Hippocampal formation (tissue), 2 donors: ENCODE measurements at places on chromosomes 3 and 15.

- no peak for DNase-seq
These were observed 9.4 kb upstream of the SMCO1 start for GRCh38 chr3:196524527-196524926.

DNA sequence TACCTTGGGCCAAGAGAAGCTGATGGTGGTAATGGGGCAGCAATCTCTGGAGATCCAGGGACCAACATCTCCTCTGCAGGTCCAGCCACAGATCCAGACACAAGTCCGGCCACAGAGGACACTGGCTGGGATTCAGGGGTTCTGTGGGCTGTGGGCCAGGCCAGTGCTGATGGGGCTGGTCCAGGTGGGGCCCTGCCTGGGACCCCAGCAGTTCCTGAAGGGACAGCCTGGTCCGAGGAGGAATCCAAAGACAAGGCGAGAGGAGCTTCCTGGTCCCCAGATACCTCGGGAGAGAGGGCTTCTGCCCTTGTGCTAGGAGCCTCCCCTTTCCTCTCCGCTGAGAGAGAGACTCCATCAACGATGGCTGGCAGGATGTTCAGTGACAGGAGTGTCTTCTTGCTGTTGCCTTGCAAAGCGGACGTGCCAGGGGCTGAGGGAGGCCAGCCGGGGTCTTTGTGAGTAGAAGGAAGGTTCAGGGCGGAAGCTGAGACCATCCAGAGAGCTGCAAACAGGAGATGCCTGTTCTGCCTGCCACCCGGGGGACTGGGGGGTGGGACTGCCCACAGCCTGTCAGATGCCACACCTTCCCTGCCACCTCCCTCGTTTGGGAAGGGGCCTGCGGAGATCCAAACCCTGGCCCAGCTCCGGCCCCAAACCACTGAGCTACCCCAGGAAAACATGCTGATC, 24.5 kb upstream of the GOLGA6C start:
- no peak for DNase-seq

DNA sequence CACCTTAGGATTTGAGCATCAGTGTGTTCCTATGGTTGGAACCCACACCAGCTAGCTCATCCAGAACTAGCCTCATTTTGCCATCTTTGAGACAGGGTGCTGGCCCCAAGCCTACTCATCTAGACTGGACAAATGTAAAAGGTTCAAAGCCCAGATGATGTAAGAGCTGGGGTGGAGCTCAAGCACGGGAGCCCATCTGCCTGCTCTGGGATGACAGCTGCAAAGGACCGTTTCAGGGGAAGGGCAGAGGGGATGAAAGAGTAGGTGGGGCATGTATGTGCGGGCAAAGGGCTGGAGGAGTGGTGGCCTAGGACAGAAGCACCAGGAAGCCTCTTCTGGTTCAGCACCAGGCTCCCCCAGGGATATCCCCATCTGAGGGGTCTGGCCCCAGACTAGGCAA, 15.8 kb downstream of the CLK3 start:
- DNase-seq, result no peak

GRCh38 chr3:146454796-146455195, 14.6 kb downstream of the PLSCR2 start:
- DNase-seq, result no peak

GRCh38 chr3:55946574-55947160, 459.6 kb upstream of the WNT5A start:
- DNase-seq, result no peak

- no peak for DNase-seq
These were observed 54.0 kb downstream of the OTOL1 start for GRCh38 chr3:161550491-161551195.

GRCh38 chr3:43874290-43874689, 183.6 kb downstream of the ABHD5 start:
- DNase-seq, result no peak

DNA sequence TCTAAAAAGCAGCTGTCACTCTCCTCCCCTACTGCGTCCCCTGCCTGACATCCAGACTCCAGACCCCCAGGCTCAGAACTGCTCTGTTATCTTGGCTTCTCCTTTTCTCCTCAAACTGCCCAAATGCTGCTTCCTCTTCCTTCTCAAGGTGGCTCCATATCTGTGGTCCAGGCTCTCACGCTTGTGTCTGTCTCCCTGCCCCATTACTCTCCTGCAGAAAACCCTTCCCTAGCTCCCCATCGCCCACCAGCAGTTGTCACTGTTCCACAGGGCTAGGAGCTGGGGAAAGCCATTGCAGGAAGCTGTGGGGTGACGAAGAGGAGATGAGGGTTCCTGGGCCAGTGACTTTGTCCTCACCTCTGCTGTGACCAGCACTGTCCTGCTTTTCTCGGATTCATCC, 30.7 kb upstream of the CGNL1 start:
- no peak for DNase-seq

- DNase-seq, result no peak
These were observed 39.8 kb downstream of the PRICKLE2 start for GRCh38 chr3:64185436-64185835.

GRCh38 chr15:89363770-89364169, 29.1 kb upstream of the POLG start:
- DNase-seq, result no peak

GRCh38 chr3:50202353-50203112, 2.5 kb upstream of the SLC38A3 start:
- DNase-seq, result no peak

DNA sequence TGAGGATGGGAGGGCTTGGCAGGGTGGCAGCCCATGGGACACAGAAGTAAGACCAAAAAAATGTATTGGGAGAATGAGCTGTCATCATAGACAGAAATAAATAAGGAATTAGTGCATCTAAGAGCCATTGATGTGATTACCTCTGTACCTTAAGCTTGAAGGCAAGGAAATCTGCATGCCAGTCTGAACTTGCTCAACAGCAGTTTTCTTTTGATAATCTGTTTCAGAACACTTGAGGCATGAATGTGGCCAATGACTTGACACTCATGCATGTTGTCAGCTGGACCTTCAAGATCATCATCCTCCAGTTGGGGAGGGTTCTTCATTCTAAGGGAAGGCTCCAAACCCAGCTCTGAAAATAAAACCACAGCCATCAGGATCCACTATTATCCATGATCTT, 148.5 kb downstream of the DCLK3 start:
- no peak for DNase-seq

- DNase-seq, result no peak
These were observed 25.4 kb upstream of the EDEM1 start for GRCh38 chr3:5162102-5162501.

DNA sequence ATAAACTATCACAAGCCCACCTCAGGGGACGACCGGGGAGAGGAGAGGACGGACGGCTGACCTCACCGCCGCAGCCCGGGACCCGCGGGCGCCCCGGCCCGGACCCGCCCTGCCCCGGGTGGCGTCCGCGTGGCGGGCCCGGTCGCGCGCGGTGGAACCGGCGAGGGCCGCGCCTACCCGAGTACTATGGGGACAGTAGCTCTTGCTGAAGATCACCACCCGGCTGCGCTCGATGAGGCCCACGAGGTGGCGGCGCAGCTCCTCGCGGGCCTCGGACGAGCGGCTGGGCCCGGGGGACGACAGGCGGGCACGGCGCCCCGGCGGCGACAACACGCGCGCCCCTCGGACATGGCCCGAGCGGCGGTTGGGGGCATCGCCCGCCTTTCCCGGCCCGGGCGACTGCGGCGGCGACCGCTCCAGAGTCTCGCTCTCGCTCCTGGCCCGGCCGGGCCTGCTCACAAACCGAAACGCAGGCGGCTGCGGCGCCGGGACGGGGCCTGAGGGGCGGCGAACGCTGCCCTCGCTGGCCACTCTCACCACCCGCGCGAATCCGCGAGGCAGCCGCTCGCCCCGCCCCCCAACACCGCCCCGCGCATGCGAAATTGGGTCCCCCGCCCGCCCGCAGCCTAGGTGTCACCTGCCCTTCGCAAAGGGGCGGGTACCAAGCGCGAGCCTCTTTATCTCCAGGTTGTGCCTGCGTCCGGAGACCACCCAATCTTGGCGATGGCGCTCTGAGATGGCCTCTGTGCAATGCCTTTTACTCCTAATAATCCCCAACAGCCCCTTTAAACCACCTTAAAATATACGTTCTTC, at the start of gene TXNRD3:
Gene TXNRD3, minus strand, starts transcription at position 554 of the 813 bp plus-strand sequence.
- DNase-seq, result peak; percentile 76

GRCh38 chr3:63067999-63068645, 192.9 kb upstream of the CADPS start:
- no peak for DNase-seq

GRCh38 chr3:185934767-185935464, 2.9 kb downstream of the TRA2B start:
- no peak for DNase-seq

- DNase-seq, result no peak
These were observed 304.9 kb upstream of the ADAMTS9 start for GRCh38 chr3:64992530-64993285.

- DNase-seq, result no peak
These were observed 20.5 kb downstream of the CYP8B1 start for GRCh38 chr3:42855219-42855546.

- DNase-seq, result no peak
These were observed 16.5 kb downstream of the TBC1D23 start for GRCh38 chr3:100277255-100277800.

- no peak for DNase-seq
These were observed 415.1 kb upstream of the NECTIN3 start for GRCh38 chr3:110656394-110657025.

- DNase-seq, result no peak
These were observed 279.6 kb upstream of the ROBO2 start for GRCh38 chr3:76760336-76760735.

- no peak for DNase-seq
These were observed 553 bp upstream of the TNNC1 start for GRCh38 chr3:52454250-52454937.

- no peak for DNase-seq
These were observed 51.2 kb downstream of the CFAP20DC start for GRCh38 chr3:58998476-58999117.

GRCh38 chr3:184635774-184636173, 74.2 kb downstream of the EPHB3 start:
- no peak for DNase-seq

- DNase-seq, result no peak
These were observed 101.5 kb downstream of the MYRIP start for GRCh38 chr3:39910826-39911464.

DNA sequence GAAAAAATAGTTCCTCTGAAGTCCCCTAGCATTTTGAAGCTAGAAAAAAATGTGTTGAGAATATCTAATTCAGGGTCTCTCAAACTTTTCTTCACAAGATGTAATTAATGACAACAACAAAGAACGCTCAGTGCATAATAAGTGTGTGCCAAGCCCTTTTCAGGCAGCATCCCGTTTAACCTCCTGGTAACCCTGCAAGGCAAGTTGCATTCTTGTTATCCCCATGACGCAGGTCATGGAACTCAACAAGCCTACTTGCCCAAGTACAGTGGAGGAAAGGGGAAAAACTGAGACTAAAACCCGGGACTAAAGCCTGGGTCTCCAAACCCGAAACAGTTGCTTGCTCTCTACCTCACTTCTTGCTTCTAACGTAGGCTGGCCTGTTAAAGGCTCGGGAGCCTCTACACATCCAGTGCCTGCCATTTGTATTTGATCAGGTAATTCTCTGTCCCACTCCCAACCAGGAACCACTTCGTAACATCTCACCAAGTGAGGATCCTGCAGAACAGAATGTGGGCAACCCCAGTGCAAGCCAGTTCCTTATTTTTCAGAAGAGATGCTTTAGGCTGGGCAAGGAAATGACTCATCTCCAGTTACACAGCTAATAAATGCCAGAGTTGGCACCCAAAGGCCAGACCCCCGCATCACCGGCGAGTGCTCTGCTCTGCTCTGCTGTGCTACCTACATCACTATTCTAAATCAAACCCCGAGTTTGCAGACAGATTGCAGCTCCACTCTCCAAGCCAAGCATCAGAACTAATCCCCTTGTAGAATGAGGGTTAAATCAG, 28.3 kb downstream of the LMCD1 start:
- peak; percentile 4 for DNase-seq

DNA sequence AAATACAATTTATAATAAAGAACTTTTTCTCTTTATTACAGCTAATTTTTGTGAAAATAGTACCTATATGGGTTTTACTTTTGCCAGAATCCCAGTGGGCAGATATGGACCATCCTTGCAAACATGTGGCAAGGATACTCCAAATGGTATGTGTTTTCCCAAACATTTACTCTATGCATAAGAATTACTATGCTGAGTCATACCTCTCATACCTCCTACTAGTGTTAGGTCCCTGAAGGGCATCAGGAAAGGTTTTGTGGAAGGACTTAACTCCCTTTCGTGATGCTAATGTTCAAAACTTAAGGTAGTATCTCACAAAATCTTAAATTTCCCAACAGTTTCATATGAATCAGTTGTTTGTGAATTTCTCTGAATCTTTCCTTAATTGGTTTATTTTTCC, 21.3 kb downstream of the ADGRG7 start:
- DNase-seq, result no peak

GRCh38 chr3:138036572-138036971, 26.6 kb downstream of the CLDN18 start:
- no peak for DNase-seq

- DNase-seq, result no peak
These were observed 58.9 kb upstream of the ULK4 start for GRCh38 chr3:42020684-42021307.

DNA sequence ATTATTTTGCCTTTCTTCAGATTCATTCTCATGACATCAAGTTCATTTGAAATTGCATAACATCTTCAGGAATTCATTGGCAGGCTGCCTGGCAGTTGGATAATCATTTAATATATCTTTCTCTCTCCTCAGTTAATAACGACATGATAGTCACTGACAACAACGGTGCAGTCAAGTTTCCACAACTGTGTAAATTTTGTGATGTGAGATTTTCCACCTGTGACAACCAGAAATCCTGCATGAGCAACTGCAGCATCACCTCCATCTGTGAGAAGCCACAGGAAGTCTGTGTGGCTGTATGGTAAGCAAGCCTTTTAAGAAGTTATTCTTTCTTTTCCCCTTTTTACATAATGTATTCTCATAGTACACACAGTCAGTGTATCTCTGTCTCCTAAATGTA, 38.2 kb downstream of the TGFBR2 start:
- DNase-seq, result no peak

DNA sequence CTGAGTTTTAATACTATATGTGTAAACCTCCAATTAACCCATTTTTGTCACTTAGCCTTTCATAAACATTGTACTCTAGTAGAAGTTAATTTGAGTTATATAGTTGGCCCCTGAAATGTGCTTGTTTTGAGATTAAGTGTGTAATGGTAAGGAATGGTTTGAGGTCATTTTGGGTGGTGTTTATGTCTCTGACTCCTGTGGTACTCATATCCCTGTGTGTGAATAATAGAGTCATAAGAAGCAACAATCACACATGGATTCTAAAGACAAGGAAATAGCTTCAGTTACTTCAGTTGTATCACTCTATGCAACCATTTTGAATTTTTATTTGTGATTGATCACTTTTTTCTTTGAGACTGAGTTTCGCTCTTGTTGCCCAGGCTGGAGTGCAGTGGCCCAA, 408.5 kb downstream of the MFSD1 start:
- DNase-seq, result no peak

DNA sequence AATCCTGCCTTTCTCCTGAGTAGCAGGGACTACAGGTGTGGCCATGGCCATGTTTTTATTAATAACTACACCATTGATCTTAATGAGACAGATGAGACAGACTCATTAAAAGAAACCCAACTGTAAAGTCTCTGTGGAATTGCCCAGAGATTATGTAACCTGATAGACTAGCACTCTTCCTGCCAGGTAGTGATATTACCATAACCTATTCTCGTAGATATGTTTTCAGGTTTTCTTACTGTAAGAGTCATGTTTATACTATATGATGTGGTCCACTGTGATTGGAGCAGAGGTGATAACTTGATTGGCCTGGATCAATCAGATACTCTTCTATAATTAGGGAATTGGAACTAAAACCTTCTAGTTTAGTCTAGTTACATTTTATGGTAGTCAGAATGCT, 93.7 kb downstream of the NFKBIZ start:
- no peak for DNase-seq
